ENCODE measurements at places on chromosomes 6 and 20.

DNA sequence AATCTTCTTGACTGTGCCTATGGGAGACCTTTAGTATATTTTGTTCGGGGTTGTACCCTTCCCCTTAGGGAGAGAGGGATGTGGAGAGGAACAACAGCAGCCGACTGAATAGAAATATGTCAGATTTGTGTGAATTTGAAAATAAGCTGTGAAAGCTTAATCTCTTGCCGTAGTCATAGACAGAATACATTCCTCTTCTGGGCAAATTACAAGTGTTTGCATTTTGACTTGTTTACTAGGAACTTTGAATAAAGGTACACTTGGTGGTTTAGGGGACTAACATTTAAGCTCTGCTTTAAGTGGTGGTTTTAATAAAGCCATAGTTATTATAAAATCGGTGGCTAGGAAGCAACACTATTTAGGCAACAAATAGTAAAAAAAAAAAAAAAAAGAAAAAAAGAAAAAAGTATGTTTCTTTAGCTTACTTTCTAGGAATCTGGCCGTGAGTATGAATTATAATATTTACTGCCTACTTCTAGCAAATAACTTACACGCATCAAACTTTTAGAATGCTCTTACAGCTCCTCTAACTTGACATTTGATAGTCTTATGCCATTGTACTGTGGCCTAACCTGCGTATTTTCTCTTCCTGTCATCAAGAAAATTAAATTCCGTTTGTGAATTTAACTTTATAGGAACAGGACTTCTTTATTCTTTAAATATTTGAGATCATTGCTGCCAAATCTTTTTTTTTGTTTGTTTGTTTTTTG is 65.1 kb downstream of the ZBTB2 start:
- DNase-seq = no peak

DNA sequence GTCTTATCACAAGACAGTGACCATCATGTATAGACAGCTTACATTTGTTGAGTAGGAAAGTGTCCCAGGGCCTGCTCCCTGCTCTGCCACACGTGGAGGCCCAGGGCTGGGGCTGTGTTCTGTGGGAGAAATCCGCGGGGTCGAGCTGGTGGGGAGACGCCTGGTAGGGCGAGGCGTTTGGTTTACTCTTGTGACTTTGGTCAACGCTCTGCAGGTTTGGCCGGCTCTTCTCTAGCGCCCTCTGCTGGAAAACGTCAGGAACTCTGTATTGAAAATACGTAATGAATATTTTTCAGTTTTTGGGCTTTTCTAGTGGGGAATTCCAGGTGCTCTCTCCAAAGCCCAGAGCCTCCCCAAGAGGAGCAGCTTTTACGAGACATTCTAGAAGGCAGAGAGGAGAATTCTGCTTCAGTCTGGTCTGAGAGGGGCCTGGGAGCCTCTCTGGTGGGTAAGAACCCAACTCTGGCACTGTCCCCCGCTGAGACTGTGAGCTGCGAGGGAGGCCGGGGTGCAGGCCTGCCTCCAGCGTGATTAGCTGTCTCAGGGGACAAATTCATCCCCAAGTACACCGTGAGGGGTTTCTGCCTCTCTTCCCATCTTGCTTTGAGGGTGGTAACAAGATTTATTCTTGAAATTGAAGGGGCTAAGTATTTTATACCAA is 112.6 kb upstream of the RALGAPA2 start:
- DNase-seq = peak; percentile 26

DNA sequence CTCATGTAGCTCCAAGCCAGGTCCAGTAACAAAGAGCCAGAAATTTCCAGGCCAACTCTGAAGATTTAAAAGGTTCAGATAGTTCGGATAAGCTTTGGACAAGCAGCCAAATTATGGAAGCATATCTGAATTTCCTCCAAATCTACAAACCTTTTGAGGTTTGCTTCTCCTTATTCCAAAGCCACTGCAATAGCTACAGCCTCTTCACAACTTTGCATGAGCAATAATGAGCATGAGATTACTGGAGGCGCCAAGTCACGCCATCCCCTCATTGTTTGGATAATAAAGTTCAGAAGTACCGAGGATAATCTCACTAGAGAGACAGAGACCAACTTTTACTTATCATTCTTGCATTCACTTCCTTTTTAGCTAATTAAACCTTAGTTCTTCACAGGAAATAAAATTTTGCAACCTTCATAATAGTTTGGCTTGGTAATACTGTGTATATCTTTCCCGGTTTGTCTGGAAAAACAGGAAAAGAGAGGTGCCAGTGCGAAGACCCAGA is 329.6 kb upstream of the RSPO3 start:
- no peak for DNase-seq

GRCh38 chr6:88360203-88360797 is 194.2 kb upstream of the CNR1 start:
- no peak for DNase-seq

GRCh38 chr6:53035549-53036213 is 29.5 kb upstream of the FBXO9 start:
- no peak for DNase-seq

DNA sequence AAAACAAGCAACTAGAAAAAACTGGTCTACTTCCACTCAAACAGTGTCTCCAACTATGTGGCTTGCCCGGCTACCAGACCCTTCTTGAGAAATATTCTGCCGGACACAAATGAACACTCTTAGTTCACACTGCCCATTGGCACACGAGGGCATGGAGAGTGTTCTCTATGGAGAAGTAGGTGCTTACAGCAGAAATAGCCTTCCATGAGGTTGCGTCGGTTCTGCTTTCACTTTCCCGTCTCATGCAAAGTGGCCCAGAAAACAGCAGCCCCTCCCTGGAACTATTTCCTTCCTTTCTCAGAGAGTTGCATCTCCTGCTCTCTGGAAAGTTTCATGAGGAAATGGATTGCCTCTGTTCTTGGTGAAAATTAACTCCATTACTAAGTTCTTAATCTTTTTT is 9.5 kb upstream of the HLA-DOA start:
- no peak for DNase-seq

GRCh38 chr6:106448000-106448426 is 87.5 kb downstream of the CRYBG1 start:
- no peak for DNase-seq

DNA sequence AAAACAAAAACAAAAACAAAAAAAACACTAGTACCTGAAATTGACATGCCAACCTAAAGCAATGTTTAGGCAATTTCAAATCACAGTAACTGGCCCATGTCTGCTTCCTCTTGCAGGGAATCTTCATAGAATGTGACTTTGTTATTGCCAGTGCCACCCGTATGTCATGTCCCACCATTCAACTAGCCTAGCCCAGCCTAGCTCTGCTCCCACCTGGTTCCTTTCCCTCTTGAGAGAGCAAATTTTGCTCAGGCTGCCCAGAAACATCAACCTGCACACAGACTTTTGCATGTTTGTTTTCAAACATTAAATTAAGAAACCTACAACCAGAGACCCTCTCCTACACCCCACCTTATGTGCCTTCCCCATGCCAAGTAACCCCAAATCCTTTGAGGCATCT is 124.8 kb upstream of the SLC2A12 start:
- no peak for DNase-seq

All from stimulated activated CD8-positive, alpha-beta memory T cell treated with anti-CD3 and anti-CD28 coated beads, Interleukin-7, amount 100 ng/mL, for 24 hours (primary cell).